Activated CD8-positive, alpha-beta memory T cell treated with anti-CD3 and anti-CD28 coated beads for 48 hours (primary cell): ENCODE measurements at places on chromosomes 4 and X.

DNA sequence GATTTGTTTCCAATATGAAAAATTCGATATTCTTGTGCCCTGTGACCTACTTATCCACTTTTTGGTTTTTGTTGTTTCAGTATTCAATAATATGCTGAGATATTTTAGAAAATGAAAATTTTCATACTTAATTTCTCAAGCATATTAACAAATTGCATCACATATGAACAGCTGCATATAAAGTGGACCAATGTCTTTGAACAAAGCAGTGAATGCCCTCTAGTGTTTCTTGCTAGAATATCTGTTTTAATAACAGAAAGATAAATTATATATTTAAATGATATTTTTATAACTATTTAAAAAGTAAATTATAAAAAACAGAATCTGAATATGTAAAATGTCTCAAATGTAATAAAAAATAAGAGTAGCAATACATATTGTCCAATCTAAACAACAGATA lies 31.7 kb upstream of the INTU start:
- DNase-seq, result no peak

GRCh38 chr4:172736046-172736445 lies 432.6 kb upstream of the GALNT7 start:
- no peak for DNase-seq

DNA sequence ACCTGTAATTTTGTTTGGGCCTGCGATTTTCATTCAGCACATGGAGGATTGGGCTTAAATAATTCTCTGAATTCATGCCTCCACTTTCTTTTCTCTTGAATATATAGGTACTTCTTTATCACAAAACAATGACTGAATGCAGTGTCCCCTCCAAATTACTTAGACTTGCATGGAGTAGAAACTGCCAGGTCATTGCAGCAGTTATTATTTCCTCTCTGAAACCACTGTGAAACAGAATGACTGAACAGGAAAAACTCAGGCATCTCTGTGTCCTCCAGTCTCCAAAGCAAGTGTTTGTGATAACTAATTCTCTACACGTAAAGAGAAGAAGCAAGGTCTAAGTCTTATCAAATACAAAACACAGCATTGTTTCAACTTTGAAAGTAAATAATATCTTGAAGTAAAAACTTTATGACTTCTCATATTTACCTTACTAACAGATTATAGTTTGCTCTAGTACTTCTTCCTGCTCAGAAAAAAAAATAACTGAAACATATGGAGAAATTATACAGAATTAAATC lies 144.5 kb upstream of the DIAPH2 start:
- no peak for DNase-seq

GRCh38 chr4:126738926-126739325 lies 893.8 kb upstream of the INTU start:
- no peak for DNase-seq

DNA sequence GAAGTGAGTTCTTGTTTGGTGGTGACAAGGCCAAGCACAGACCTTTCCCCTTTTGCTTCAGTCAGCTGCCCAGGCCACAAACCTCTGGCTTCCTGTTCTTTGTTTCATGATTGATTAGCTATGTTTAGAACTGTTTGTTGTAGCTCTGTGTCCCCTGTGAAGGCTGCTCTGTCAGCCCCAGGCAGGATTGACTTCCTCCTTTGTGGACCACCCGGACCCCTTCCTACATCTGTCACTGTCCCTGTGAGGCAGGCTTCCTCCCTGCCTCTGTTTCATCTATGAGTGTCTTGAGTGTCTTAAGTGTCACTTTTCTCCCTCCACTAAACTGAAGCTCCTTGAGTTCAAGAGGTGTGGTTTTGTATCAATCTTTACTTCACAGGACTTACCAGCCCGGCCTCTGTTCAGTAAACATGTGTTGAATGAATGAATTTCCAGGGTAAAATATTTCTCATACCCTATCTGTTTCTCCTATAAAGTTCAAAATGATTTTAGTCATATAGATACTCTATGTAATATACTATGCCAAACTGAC lies 83.5 kb downstream of the ZNF674 start:
- no peak for DNase-seq

DNA sequence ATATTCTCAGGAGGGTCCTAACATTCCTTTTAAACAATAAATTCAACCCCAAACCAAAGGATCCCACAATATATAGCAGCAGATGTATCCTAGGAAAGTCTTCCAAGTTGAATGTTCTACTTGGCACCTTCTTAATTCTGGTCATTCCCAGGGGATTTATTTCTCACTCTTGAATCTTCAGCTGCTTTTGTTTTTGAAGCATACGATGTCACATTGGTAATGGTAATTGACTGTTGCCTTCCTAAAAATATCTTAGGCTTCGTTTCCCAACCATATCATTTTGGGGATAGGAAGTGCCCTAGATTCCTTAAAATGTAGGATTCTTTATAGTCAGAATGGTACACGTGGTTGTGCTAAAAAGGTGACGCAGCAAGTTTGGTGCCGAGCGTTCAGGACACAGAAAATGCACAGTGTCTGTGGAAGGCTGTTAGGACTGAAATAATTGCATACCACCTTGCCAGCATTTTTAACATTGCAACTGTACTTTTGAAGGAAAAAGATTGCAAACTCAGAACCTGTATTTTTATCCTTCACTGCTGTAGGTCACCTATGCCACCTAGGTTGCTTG lies 8.1 kb downstream of the SNX25 start:
- no peak for DNase-seq

DNA sequence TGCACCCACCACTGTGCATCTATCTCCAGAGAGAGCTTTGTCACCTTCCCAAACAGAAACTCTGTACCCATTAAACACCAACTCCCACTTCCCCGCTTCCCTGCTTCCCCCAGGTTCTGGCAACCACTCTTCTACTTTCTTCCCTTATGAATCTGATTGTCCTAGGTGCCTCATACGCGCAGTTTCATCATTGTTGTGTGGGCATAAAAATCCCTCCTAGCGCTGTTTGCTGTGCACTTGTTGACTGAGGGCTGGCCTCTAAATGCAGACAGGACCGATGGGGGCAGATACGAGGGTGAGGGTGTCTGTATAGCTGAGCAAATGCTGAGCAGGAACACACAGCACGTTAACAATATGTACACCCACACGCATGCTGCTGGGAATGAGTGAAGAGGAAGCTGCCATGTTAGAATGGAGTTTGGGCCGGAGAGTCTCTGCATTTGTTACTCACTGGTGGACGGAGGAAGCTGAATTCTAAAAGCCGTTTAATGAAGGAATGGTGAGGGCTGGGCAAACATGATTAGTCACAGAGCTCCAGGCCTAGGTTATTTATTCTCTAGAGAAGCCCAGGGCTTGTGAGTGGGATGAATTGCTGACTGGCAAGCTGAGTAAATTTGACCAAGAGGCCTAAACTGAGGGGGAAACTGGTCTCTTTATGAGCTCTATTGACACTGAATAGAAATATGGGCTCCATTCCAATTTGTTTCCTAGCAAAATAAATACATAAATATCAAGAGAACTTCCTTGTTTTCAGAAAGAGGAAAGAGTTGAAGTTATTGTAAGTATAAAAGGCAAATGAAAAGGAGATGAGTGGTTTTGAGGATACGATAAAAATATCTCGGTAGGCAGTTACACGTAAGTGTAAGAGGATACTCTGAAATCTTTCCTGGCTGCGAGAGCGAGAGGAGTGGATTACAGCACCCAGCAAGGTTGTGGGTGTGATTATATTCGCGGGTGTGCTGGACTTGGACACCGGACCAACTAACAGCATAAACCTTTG lies 95.9 kb upstream of the RPS6KA3 start:
- DNase-seq, result no peak

DNA sequence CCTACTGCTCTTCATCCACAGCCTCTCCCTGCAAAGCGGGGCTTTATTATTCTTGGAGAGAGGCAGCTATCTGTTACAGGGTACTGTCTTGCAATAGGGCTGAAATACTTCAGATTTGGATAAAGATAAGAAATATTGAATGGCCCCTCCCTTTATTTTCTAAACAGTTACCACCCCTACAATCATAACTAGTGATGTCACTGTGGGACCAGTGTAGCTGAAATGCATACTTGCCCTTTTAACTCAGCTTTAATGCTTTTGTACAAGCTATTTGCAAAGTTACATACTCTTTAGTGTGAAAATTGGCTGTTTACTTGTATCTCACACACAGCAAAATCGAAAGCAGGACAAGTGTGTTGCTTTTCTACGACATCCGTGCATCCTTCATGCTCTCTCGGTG lies 261.7 kb upstream of the GATB start:
- DNase-seq, result no peak

- DNase-seq, result no peak
Measured at GRCh38 chrX:77415882-77416281, 31.3 kb upstream of the FGF16 start.

- no peak for DNase-seq
Measured at GRCh38 chr4:84956014-84956413, 10.5 kb downstream of the WDFY3 start.

DNA sequence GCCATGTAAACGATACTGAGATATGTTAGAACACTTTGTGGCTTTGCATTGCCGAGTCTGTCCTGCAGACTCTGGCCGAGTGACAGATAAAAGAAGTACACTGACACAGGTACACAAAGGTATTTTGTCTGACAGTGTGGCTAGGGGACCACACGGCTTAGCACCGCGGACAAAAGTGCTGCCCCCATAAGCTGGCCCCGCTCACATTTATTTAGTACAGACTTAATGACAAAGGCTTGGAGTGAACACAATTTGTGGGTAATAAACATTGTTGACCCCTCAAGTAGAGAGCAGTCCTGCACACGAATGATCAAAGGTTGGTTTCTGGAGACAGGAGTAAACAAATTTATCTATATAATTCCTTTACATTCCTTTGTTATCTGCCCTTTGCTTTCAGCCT lies 976.8 kb downstream of the TRAM1L1 start:
- DNase-seq, result no peak

DNA sequence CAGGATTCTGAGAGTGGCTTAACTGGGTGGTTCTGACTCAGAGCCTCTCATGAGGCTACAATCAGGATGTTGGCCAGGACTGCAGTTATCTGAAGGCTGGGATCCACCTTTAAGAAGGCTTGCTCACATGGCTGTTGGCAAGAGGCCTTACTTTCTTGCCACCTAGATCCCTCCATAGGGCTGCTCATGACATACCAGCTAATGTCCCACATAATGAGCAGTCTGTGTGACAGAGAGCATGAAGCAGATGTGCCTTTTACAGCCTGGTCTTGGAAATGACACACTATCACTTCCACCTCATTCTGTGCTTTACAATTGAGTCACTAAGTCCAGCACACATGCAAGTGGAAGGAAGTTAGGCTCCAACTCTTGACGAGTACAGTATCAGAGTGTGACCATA lies 4.3 kb upstream of the RBM3 start:
- DNase-seq, result no peak

- no peak for DNase-seq
Measured at GRCh38 chr4:71752383-71753042, 31.4 kb downstream of the GC start.

GRCh38 chr4:11286533-11286932 lies 142.2 kb downstream of the HS3ST1 start:
- DNase-seq, result no peak

- no peak for DNase-seq
Measured at GRCh38 chr4:54625391-54625790, 32.4 kb upstream of the KIT start.

- no peak for DNase-seq
Measured at GRCh38 chr4:168839758-168840391, 170.2 kb downstream of the CBR4 start.

- DNase-seq, result no peak
Measured at GRCh38 chrX:11290416-11291102, 2.7 kb upstream of the AMELX start.

- no peak for DNase-seq
Measured at GRCh38 chr4:121714548-121714947, 17.8 kb upstream of the ANXA5 start.

DNA sequence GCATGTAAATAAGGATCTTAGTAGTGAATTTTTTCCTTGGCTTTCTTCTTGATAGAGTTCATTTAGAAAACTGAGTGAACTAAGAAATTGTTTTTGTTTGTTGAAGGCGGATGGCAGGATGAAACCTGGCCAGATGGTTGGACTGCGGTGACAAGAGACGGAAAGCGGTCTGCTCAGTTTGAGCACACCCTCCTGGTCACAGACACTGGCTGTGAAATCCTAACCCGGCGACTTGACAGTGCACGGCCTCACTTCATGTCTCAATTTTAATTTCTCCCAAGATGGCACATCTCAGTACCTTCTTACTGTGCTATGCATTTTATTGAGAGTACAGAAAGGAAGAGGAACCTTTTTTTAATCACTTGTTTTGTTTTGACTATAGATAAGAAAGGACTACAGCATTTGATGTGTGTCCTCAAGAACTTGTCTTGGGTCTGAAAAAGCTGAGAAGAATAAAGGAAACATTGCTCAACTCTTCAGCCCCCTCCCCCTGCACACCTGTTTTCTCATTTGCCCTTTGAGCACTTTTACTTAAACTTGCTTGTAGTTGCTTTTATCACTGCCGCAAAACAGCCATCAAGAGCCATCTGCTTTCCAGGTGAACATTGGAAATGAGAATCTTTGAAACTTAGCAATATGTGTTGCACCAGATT lies 27.4 kb downstream of the ADH5 start:
- DNase-seq, result no peak

DNA sequence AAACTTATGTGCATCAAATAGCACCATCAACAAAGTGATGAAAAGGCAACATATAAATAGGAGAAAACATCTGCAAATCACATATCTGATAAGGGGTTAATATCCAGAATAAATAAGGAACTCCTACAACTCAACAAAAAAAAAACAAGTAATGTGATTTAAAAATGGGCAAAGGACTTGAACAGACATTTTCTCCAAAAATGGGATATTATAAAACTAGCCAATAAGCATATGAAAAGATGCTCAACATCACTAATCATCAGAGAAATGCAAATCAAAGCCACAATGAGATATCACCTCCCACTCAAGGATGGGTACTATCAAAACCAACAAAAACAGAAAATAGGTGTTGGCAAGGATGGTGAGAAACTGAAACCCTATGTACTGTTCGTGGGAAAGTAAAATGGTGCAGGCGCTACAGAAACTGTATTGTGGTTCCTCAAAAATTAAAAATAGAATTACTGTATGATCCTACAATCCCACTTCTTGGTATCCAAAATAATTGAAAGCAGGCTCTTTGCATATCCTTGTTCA lies 2.4 kb downstream of the DNAJB14 start:
- no peak for DNase-seq

- no peak for DNase-seq
Measured at GRCh38 chr4:123158576-123158975, 236.2 kb upstream of the NUDT6 start.
